ENCODE measurements at places on chromosomes 11 and 22.

- DNase-seq: no peak
Measured at GRCh38 chr11:73137944-73138274, 4.2 kb downstream of the FCHSD2 start.

DNA sequence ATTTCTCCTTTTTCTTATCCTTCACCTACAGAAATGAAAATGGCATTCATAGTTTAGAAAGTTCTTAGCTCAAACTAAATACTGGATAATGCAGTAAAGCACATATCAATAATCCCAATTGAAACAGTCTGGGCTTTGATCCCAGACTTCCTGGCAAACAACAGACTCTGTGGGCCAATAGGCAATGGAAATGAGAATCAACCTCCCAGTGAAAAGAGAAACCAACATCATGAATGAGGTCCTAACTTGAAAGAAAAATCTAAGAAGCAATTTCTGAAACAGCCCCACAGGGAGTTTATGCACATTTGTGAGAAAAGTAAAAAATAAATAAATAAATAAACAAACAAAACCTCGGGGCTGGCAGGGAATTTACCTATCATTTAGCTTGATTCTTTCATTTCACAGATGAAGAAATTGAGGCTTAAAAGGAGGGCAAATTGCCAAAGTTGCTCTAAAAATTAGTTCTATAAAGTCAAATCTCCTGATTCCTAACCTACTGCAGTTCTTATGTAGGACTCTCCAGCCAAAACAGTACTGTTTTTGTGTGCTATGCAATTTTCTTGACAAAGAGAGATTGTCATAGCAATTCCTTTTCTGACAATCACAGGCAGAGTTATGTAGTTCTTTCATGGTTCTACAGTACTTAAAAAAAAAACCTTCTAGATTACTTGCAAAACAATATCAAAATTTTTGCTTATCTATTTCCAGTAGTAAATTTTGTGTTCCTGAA, 265.8 kb downstream of the GRM5 start:
- DNase-seq: no peak

DNA sequence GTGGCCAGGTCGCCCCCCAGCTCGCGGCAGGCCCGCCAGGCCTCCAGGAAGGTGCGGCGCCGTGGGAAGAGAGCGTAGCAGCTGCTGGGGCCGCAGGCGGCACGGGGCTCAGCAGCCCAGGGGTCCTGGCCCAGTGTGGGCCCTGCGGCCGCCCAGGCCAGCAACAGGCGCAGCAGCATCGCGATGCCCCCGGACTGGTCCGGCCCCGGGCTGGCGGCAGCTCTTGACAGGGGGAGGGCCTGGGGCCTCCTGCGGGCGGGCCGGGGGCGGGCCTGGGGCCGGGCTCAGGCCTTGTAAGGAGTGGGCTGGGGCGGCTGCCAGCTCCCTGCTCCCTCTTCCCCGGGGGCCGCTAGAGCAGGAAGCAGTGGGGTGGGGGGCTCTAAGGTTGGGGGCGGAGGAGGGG, at the start of gene CD248:
CD248 (minus strand) TSS at position 196 of the 403 bp plus-strand sequence; CDS start at position 179, 17 bp downstream.
- DNase-seq: peak; percentile 85

DNA sequence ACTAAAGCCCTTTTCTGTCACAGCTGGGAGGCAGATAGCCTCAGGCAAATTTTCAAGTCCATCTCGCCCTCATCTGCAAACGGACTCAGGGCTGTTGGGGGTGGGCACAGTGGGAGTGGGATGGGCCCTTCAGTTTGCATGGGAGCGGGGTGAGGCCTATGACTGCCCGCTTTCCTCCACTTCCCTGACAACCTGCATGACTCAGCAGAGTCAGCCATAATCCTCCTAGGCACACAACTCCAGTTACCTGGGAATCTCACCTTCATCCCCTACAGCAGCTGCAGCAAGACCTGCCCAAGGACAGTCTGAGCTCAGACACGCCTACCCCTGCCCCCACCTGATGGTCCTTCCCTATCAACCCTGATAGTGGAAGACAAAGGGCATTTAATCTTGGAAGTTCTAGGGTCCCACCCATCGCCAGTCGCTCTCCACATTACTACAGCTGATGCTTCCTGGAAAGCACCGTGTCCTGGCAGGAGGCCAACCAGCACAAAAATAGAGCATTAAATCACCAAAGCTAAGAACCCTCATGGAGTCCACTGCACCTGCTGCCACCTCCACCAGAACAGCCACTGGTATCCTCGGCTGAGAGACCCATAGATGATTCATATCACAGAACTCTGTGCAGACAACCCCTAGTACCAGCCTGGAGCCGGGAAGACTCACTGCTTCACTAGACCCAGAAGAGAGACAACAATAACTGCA, 319.3 kb downstream of the DCDC1 start:
- DNase-seq: no peak

- peak; percentile 15 for DNase-seq
Measured at GRCh38 chr11:6627762-6628241, 8.6 kb upstream of the TPP1 start.

GRCh38 chr11:33507356-33507755, 193.3 kb downstream of the C11orf91 start:
- no peak for DNase-seq

GRCh38 chr22:48566741-48567140, 1260.9 kb downstream of the BRD1 start:
- DNase-seq: no peak

DNA sequence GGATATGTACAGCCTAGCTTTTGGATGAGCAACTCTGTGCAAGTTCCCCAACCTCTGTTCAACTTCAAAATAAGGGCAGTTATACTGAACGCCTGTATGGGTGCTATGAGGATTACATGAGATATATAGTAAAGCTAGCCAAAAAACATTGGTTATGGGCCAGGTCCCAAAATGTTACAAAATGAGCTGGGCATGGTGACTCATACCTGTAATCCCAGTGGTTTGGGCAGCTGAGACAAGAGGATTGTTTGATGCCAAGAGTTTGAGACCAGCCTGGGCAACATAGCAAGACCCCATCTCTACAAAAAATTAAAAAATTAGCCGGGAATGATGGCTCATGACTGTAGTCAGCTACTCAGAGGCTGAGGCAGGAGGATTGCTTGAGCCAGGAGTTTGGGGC, 118.4 kb downstream of the TEAD1 start:
- DNase-seq: no peak

- DNase-seq: no peak
Measured at GRCh38 chr11:92965196-92965595, 4.3 kb upstream of the MTNR1B start.
